Heart left ventricle (tissue), 16 donors: ENCODE measurements at places on chromosomes 6 and 20. TPM values are rescaled to one million over a fixed set of nuclear protein-coding genes. Genes with fewer than 3 reads are reported as not detected.

CRISP2 gene
- not detected for total RNA-seq

KIAA0408 gene
- total RNA-seq: 1.3 TPM

EPPIN gene
- total RNA-seq: not detected

WFDC5 gene
- total RNA-seq: not detected

GTSF1L gene
- total RNA-seq: not detected

MGME1 gene
- total RNA-seq: 9.4 TPM

TFAP2C gene
- total RNA-seq: not detected

STXBP5 gene
- 11.8 TPM for total RNA-seq

ADGB gene
- not detected for total RNA-seq

CTCFL gene
- total RNA-seq: not detected

PAK5 gene
- total RNA-seq: not detected

PTGIS gene
- 16.3 TPM for total RNA-seq

BPIFB2 gene
- total RNA-seq: not detected

SPEF1 gene
- 0.18 TPM for total RNA-seq

PRDM13 gene
- not detected for total RNA-seq

PRL gene
- total RNA-seq: not detected

GJA10 gene
- total RNA-seq: not detected

OR2B6 gene
- total RNA-seq: not detected

MTHFD1L gene
- 1.9 TPM for total RNA-seq

HCRTR2 gene
- total RNA-seq: not detected
